ENCODE measurements at places on chromosomes 4 and X.

DNA sequence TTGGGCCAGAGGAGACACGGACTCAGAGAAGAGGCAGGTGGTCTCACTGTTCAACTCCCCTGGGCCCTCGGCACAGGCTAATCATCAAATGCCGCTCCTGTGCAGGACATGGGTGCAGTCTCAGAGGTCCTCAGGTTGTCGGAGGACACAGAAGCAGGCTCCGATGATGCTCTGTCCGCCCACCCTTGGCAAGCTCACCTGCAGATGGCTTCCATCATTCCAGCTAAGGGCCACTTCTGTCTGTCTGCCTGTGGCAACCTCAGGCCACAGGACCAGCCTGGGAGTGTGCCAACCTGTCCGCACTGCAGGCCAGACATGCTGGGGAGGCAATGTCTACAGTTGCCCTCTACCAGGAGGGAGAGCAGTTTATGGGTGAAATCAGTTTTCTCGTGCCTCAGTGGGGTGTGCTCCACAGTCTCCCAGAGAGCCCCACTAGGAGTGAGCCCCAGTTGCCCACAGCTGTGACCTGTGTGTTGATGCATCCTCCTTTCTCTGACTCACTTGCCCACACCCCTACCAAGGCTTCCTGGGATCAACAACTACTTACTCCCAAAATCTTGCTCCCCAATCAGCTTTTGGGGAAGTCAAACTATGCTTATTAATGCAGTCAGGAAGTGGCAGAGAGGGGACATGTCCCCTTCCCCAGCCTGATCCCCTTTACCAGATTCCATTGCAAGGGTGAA, 55.9 kb downstream of the HTRA3 start:
- DNase-seq: peak; percentile 33

GRCh38 chrX:42967681-42968300, 189.8 kb upstream of the PPP1R2C start:
- DNase-seq: no peak

DNA sequence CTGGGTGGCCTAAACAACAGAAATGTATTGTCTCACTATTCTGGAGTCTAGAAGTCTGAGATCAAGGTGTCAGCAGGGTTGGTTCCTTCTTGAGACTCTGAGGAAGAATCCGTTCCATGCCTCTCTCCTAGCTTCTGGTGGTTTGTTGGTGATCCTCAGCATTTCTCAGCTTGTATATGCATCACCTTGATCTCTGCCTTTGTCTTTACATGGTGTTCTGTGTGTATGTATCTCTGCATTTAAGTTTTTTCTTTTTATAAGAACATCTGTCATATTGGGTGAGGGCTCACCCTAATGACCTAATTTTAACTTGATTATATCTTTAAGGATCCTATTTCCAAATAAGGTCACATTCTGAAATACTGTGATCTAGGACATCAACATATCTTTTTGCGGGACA, 50.6 kb upstream of the CD40LG start:
- DNase-seq: no peak

- no peak for DNase-seq
These were observed 816.6 kb downstream of the GLUD2 start for GRCh38 chrX:121863976-121864375.

DNA sequence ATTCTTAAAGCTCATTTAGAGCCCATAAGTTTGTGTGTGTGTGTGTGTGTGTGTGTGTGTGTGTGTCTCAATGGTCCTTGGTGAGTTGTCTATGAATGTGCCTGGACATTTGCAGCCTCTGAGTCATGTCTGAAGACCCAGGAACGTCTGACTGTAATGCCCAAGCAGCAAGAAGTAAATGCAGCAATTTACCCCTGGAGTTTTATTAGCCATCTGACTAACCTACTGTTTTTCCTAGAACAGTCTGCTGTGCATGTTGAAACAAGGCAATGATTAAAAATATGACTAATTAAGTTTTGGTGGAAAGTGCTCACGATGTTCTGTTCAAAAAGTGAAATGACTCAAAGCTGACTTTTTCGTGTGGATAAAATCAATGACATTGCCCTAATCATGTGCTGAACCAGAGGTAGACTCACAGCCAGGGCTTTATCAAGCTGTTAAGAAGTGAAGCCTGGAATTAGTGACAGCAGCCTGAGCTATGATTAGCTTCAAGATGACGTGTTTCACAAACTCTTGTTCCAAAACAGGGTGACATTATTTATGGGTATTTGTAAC, 201.6 kb downstream of the CPE start:
- DNase-seq: peak; percentile 40

GRCh38 chr4:40682290-40683101, 52.8 kb upstream of the RBM47 start:
- no peak for DNase-seq

DNA sequence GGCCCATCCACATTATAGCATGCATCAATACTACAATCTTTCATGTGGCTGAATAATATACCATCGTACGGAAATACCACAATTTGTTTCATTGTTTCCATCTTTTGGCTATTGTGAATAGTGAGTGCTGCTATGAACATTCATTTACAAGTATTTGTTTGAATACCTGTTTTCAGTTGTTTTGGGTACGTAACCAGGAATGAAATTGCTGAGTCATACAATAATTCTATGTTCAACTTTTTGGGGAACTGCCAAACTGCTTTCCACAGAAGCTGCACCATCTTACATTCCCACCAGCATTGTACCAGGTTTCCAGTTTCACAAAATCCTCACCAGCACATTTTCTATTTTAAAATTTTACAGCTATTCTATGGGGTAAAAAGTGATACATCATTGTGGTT, 28.5 kb upstream of the MANBA start:
- DNase-seq: no peak

DNA sequence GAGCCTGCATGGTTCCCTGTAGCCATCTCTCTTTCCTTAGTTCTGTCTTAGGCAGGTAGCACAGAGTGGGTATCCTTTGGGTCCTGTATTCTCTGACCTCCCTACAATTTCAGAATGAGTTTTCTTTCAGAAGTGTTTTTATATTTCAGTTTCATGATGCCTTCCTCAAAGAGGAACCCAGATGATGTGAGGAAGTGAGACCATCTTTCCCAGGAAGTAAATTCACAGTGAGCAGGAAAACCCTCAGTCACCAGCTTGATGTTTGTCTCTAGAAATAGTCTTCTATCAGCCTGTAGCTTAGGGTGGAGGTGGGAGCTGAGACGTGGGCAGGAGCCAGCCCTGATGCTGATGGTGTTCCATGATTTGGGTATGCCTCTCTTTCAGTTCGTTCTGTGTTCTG, 16.9 kb downstream of the PLAC1 start:
- no peak for DNase-seq

- DNase-seq: peak; percentile 38
These were observed 7.7 kb downstream of the NAT8L start for GRCh38 chr4:2066571-2067445.
